Activated CD8-positive, alpha-beta T cell treated with anti-CD3 and anti-CD28 coated beads for 36 hours (primary cell): ENCODE measurements at places on chromosomes 5 and 9.

GRCh38 chr9:93355827-93356226 is 95.7 kb upstream of the FAM120A start:
- DNase-seq: no peak
- no peak overlapping the region for H3K4me3 ChIP-seq

DNA sequence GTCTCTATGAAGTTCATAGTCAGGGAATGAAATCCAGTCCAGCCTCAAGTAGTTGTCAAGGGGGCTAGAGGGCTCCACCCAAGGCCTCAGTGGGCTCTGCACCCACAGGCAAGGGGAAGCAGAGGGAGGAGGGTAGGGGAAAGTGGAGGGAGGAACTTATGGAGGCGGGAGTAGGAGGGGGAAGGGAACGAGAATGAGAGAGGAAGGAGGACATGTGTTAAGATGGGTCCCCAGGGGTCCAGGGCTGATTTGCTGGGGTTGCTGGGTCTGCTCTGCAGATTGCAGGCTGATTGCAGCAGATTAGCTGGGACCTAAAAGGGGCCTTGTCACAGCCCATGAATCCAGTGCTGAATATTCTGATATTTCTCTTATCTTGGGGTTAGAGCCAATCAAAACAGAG is 166.9 kb upstream of the IL12B start:
- DNase-seq: no peak
- no peak overlapping the region for H3K27ac ChIP-seq
- no peaks in the 10 kb centered on the region for H3K36me3 ChIP-seq
- no peak overlapping the region for H3K4me3 ChIP-seq
- no peaks in the 10 kb centered on the region for H3K4me1 ChIP-seq

DNA sequence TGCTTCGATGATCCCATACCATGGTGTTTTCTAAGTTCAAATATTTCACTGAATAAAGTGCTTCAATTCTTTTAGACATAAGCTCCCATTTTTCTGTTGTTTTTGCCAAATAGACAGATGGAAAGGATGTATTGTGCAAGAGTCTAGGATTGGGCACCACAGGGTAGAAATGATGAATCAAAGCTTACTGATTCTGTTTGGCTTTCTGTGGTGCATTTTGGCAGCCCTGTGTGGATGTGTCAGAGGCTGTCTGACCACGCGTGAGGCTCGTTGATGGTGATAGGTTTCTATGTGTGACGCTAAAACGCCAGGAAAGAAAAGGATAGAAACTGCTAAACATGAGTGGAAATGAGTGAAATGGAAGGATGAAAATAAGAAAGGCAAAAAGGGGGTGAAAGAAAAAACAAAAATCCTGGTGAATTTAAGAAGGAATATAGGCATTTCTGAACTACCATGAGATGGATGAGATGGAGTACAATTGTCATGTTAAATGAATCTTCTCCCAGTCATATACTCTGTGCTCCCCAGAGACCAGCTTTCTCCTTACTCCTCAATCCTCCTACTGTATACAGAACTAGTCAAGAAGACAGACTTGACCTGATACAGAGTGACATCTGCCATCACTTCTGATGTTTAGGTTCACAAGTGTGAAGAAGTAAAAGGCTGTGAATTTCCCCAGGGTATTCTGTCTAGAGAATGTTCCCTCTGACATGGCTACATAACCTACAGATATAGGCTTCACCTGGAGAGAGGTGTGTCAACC is 54.4 kb downstream of the ANKH start:
- H3K27me3 ChIP-seq: no peaks in the 10 kb centered on the region
- no peak overlapping the region for H3K4me3 ChIP-seq
- peaks cover 15% of the 10 kb centered on the region for H3K36me3 ChIP-seq
- peak; percentile 73 for DNase-seq

DNA sequence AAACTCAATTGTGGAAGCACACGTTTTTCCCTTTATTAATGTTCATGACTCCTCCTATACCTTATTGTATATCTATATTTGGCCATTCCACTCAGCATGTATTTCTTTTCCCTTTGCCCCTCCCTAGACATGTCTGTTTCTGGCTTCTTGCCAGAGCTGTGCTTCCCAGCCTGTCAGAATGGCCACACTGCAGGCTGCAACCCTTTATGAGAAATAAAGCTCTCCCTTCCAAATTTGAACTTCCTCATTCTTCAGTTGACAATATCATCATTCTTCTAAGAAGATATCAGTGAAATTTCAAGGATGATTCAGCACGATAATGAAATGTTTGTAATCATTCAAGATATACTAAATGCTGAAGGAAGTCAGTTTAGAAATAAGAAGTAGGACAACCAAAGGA is 107.6 kb upstream of the PRSS3 start:
- no peaks in the 10 kb centered on the region for H3K4me1 ChIP-seq
- peaks cover 27% of the 10 kb centered on the region for H3K27me3 ChIP-seq
- DNase-seq: no peak
- H3K4me3 ChIP-seq: no peak overlapping the region

- no peaks in the 10 kb centered on the region for H3K27me3 ChIP-seq
- no peaks in the 10 kb centered on the region for H3K36me3 ChIP-seq
- H3K4me1 ChIP-seq: peaks cover 26% of the 10 kb centered on the region
- H3K27ac ChIP-seq: peak overlapping the region; percentile 63
- H3K4me3 ChIP-seq: no peak overlapping the region
Observed at GRCh38 chr5:142426129-142427014, 101.6 kb upstream of the SPRY4 start.
